Inflammatory macrophage (primary cell): ENCODE measurements at places on chromosomes 2 and 18.

- DNase-seq = no peak
Measured at GRCh38 chr2:158507679-158508078, 50.9 kb downstream of the PKP4 start.

GRCh38 chr2:19868224-19868623 lies 33.6 kb downstream of the TTC32 start:
- DNase-seq = no peak

DNA sequence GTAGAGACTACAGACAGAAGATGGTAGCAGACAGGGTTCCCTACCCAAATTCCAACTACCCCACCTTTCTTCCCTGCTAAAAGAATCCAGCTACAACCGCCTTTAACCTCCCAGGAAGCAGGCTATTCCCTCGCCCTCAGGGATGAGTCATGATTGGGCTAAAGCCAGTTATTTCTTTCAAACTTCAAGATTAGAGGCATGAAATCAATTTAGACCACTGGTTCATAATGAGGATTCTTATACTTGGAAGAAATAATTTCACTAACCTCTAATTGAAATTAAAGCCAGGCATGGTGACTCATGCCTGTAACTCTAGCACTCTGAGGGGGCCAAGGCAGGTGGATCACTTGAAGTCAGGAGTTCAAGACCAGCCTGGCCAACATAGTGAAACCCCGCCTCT lies 20.0 kb downstream of the TRIP12 start:
- DNase-seq = no peak

DNA sequence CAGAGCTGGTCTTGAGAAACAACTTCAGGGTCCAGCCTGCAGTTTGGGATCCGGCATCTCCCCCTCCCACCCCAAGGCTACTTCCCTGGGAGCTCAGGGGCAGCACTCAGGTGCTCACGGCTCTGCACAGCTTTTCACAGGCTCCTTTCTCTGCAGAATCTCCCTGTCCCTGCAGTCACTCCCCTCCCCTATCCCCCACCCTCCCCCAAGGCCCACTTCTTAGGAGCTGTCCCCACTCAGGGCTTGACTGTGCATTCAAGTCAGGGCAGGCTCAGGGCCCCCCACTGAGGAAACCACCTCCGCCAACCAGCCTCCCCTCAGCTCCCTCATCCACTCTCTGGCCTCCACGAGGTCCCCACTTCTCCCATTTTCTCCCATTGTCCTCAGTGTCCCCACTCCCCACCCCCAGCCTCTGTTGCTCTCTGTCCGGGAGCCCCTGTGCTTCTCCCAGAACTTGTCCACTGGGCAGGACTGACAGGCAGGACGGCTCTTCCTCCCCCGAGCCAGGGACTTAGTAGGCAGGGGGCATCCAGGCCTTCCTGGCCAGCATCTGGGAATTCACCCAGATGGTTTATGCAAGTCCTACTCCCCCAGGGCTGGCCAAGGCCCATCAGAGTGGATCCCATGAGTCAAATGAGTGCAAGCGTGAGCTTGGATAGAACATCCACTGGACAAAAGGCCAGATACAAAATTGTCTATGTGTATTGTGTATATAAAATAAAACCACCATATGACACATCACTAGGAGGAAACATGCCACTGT lies 7.6 kb downstream of the NMUR1 start:
- DNase-seq = no peak

GRCh38 chr2:42808301-42808700 lies 15.9 kb upstream of the HAAO start:
- no peak for DNase-seq

DNA sequence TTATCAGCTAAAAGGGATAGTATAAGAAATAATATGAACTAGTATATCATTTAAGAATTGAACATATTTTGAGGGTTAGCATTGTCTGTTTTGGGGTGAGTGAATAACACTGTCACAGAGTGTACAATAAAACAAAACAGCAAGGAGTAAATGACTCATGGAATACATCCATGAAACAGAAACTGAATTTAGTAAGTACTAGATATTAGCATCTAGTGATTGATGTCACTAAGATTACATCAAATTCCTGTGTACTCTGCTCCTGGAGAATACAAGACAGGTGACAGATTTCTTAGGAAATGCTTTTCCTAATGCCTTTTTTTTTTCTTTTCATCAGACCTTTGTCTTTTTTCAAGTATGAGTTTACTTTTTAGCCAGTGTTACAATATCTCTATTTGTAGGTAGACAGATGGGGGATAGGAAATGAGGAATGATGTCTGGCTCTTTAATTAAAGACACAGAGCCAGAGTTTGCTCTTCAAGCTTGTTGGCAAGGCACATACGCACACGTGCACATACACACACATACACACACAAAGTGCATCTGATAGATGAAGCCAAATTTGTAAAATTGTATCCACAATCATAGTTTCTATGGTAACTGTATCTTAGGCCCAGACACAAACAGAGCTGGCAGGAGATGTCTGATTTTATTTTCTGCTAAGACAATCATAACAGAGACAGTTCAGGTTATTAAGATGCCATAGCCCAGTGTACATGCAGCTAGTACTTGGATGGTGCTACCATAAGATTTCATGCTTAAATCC lies 138.2 kb upstream of the NRP2 start:
- DNase-seq = no peak
